ENCODE measurements at places on chromosomes 7 and 10.

DNA sequence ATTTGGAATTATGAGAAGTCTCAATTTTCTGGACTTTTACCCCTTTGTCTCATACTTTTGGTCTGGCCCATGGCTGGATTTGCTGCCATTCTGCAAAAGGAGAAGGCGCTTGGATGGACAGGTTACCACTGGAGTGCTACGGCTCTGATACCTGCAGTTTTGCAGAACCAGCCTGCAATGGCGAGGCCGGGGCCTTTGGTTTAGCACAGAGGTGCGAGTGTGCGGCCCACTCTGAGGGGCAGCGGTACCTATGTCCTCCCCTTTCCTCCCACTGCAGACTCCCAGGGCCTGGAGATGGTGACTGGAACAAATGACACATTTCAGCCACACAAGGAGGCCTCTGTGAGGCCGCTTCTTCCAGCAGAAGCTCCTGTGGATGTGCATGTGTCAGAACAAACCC lies 11.9 kb downstream of the ZNF777 start:
- DNase-seq = no peak

- no peak for DNase-seq
Observed at GRCh38 chr7:93048136-93048930, 69.4 kb downstream of the SAMD9 start.

DNA sequence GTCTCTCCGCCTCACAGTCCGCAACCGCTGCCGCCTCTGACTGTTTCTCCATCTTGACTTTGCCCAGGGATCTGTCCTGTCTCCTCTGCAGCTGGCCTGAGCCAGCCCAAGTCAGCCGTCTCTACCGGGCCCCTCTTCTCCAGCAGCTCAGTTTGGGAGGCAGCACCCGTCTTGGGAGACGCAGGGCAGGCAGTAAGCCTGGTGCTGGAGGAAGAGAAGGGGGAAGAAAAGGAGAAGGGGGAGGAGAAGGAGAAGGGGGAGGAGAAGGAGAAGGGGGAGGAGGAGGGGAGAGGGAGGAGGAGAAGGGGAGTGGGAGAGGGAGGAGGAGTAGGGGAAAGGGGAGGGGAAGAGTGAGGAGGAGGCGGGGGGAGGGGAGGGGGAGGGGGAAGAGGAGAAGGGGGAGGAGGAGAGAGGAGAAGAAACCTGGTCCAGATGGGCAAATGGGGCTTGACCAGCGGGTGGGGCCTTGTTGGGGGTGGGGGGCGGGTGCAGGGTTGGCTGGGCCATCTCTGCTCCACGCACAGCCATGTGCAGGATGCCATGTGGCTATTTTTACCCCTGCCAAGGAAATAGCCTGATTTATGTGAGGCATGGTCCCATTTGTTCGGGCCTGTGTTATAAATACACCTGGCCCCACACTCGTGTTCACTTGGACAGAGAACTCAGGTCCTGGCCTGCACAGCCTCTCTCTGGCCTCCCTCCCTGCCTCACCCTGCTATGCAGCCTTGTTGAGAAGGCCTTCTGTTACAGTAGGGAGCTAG lies 35.9 kb upstream of the FZD9 start:
- DNase-seq = no peak

DNA sequence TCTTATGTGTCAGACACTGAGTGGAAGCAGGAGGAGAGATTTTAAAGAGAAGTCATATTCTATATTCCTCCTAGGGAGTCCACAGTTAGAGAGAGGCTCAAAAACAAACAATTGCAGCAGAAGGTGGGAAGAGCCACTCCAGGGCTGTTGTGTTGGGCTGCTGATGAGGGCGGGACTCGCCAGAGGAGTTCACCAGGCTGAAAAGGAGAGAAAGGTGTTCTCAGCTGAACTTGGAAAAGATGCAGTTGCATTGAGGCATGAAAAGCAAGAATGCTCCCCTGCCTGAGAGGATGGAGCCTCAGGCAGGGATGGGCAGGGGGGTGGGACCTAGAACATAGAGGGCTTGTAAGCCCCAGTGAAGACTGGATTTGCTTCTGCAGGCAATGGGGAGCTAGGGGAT lies 324.2 kb downstream of the CXCL12 start:
- DNase-seq = no peak

DNA sequence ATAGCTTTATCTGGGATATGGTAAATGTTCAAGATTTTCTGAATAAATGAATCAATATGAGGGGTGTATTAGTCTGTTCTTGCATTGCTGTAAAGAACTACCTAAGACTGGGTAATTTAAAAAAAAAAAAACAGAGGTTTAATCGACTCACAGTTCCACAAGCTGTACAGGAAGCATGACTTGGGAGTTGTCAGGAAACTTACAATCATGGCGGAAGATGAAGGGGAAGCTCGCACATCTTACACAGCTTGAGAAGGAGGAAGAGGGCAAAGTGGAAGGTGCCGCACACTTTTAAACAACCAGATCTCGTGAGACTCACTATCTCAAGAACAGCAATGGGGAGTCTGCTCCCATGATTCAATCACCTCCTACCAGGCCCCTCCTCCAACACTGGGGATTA lies 32.5 kb upstream of the OTUD1 start:
- DNase-seq = no peak

- DNase-seq = no peak
Observed at GRCh38 chr7:117759950-117760640, 113.1 kb downstream of the CTTNBP2 start.

GRCh38 chr7:52712938-52713337 lies 322.5 kb upstream of the POM121L12 start:
- no peak for DNase-seq

- DNase-seq = no peak
Observed at GRCh38 chr7:4964506-4964905, 5.5 kb upstream of the MMD2 start.

DNA sequence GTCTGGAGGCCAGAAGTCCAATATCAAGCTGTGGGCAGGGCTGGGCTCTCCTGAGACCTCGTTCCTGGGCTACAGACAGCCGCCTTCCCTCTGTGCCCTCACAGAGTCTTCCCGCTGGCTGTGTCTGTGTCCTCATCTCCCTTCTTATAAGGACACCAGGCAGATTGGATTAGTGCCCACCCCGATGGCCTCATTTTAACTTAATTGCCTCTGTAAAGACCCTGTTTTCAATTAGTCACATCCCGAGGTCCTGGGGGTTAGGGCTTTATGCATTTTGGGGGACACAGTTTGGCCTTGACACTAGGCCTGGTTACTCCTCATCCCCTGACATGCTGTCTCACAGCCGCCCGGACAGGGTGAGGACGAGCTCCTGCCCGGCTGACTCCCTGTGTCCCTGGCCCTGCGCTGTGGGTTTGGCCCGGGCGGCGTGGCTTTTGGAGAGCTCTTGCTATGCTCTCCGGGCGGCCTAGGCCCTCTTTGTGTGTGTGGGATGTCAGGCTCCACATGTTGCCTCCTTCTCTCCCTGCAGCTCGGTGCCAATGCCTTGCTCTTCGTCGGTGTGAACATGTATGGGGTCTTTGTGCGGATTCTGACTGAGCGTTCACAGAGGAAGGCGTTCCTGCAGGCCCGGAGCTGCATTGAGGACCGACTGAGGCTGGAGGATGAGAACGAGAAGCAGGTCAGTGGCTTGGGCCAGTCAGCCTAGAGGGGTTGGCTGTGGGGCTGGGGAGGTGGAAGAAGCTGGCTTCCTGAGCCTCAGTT lies 18.2 kb downstream of the ADCY1 start:
- DNase-seq = no peak

- no peak for DNase-seq
Observed at GRCh38 chr10:78140066-78140630, 106.5 kb downstream of the RPS24 start.

- no peak for DNase-seq
Observed at GRCh38 chr10:5325076-5325475, 39.7 kb upstream of the UCN3 start.

DNA sequence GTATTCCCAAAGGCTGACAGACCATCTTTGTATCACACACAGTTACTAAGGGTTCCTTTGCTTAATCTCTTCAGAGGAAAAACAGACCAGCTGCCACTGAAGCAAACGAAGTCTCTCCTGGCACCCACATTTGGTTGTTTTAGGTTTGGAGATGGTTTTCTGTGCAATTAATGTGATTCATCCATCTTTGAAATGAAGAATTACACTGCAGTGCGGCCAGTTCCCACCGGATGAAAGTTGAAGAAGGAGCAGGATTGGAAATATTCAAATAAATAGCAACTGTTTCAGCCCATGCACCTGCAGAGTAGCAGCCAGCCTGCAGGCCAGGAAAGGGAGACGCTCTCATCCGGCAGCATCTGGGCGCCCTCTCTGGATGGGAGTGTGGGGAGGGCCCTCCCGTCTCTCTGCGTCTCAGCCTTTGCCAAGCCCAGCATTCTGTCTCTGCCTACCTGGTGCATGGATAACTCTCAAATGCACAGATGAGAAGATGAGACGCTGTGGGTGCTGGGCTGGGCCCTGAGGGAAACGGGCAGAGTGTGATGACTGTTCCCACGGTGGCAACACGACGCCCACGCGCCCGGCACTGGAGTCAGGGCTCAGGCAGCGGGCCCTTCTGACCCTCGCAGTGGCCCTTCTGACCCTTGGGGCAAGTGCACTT lies 214.0 kb downstream of the PTPRN2 start:
- no peak for DNase-seq

DNA sequence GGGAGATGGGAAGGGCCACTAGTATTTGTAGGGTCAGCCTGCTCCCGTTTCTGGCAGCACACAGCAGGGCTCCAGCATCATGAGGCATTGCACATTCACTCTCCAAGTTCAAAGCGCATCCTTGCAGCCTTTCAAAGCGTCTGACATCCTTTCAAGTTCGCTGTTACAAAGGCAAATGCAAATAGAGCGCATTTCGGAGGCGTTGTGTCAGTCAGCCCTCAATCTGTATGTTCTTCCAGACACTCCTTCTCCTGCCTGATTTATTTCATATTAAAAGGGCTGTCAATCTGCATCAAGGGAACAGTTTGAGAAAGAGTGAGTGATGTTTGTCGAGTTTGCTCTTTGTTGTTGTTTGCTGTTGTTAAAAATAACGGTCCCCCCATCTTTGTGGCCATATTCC lies 188.5 kb downstream of the SNX10 start:
- no peak for DNase-seq

GRCh38 chr10:18158773-18159265 lies 18.6 kb downstream of the CACNB2 start:
- no peak for DNase-seq

DNA sequence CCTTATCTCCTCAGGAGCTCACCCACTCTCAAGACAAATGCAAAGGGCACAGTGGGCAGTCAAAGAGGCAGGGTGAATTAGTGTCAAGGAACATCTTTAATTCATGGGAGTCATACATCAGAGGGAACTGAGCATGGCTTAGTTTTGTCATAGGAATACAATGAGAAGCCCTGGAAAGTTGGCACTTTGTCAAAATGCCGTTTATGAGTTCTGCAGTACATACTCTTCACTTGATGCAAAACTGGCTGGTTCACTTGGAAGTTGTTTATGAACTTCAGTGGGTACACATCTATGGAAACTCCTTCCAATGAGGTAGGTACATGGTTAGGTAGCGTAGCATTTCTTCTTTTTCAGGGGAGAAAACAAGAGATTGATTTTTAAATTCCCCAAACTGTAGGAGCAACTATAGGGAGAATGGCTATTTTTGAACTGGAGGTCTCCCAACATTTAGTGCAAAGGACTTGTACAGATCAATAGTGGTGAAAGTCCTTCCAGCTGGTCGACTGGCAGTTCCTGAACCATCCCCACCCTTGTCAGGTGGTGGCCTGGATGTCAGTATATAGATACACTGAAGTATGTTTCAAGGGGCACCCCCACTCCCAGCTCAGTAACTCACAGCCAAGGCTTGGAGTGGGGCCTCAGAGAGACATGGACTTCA lies 580.5 kb downstream of the REEP3 start:
- no peak for DNase-seq

GRCh38 chr10:20407357-20407756 lies 489.8 kb downstream of the NEBL start:
- DNase-seq = no peak

GRCh38 chr7:141210862-141211261 lies 137.0 kb downstream of the TMEM178B start:
- no peak for DNase-seq

DNA sequence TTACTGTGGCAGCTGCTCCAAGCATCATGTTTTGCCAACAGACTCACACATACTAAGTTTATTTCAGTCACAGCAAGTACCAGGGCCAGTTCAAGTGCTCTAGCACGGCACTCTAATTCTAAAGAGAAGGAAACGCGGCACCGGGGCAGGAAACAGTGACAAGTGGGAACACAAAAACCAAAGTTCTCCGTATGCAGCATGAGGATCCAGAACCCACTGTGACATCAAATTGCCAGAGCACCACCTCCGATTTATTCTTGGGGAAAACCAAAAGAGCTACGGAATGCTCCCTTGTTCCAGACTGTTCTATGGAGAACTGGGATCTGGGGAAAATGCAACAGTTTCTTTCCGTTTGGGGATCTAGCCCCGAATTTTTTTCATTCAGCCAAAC lies 448 bp upstream of the PTER start:
- DNase-seq = no peak

GRCh38 chr10:66637273-66638036 lies 288.4 kb upstream of the LRRTM3 start:
- no peak for DNase-seq

- no peak for DNase-seq
Observed at GRCh38 chr10:88830643-88831268, 20.9 kb downstream of the ANKRD22 start.

- no peak for DNase-seq
Observed at GRCh38 chr10:84074521-84074920, 64.8 kb upstream of the GHITM start.

DNA sequence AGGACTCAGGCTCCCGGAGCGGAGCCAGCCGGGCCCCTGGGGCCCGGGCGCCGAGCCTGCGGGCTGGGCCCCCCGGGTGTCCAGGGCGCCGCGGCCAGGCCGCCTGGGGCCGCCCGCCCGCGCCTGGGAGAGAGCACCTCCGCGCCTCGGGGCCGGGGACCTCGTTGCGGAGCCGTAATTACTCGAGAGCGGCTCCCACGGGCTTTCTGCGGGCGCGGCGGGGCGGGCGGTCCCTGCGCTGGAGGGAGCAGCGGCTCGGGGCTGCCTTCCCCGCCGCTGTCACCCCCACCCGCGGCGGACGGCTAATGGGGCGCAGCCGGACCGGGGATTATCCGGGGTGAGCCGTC lies 1.5 kb downstream of the GNB2 start:
- no peak for DNase-seq

DNA sequence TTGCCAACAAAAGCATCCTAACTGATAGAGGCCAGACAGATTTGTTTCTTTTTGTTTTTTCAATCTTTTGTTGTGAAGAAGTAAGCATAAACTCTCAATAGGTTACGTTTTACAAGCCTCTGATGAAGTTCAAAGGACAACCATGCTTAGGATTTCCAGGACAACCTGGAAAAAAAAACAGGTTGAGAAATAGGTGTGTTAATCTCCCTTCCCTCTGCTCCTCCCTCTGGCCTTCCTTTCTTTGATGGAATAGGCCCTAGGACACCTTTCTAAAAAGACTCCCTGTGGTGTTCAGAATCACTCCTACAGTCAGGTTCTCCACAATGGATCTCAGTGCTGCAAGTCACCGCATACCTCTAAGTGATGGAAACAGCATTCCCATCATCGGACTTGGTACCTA lies at the start of gene AKR1D1:
Gene AKR1D1, plus strand, starts transcription at position 264 of the 400 bp plus-strand sequence. Its CDS starts 60 bp downstream, at position 324.
- DNase-seq = no peak

GRCh38 chr7:153385502-153385901 lies 626.0 kb downstream of the ACTR3B start:
- no peak for DNase-seq

GRCh38 chr7:156074084-156074483 lies 261.8 kb upstream of the SHH start:
- DNase-seq = no peak

GRCh38 chr10:88544140-88544870 lies 38.8 kb downstream of the RNLS start:
- DNase-seq = no peak
